ENCODE measurements at places on chromosomes 2 and 18.

DNA sequence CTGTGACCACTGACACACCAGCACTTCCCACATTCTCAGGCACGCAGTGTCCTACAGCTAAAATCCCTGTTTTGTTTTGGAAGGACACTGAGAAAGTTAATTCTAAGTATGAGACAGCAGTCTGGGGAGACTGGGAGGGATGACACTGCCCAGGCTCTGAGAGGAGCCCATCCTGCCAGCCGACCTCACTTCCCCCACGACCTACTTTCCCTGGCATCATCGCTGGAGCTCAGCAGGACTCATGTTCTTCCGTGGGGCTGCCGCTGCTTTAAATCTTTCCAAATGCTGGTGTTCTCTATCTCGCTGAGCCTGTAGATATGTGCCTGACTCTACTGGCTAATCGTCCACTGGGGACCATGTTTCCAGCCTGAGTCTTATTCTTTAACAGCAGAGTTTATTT is 68.8 kb upstream of the TMEM200C start:
- no peak for DNase-seq

GRCh38 chr2:191051177-191051576 is 37.2 kb upstream of the STAT1 start:
- no peak for DNase-seq

- DNase-seq: no peak
Observed at GRCh38 chr2:240628808-240629618, 3.7 kb downstream of the GPR35 start.

GRCh38 chr2:47002480-47003381 is 87.1 kb upstream of the MCFD2 start:
- no peak for DNase-seq

DNA sequence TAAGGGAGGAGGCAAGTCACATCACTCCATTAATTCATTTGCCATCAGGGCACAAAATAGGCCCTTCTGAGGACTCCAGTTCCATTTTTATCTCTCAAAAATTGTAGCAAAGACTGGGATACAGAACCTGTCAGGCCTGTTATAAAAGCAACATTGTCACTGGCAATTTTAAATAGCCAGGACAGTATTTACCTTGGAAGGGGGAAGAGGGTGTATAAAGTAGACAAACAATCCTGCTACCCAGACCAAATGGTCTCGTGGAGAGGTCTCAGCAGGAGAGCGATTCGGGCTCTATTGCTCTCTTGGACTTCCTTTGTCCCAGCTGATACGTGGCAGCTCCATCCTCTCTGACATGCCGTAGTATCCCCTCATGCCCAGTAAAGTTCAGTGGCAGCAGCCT is 740.3 kb upstream of the HS6ST1 start:
- no peak for DNase-seq

- no peak for DNase-seq
Observed at GRCh38 chr18:71678144-71678543, 866.0 kb downstream of the CBLN2 start.

GRCh38 chr2:20378891-20379519 is 28.4 kb upstream of the PUM2 start:
- DNase-seq: no peak

- DNase-seq: no peak
Observed at GRCh38 chr2:15226661-15227060, 334.5 kb downstream of the NBAS start.

DNA sequence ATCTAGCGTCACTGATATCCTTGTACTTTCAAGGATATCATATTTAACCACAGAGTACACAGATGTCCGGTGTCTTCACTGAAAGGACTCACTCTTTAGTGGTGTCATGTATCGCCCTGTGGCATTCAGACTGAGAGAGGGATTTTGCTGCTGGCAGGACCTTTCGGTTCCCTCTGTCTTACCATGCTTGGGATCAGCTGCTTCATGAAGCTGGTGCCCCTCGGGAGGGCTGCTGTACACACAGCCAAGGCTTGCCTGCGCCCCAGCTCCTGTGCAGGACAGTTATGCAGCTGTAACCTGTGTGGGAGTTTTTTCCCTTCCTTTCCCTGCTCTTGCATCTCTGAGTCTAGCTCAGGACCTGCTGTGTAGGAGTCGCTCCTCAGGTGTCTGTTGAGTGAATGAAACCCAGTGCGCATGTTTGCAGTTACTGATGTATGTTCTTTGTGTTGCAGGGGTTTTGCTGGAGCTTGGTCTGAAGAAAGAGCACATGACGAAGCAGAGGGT is 64.4 kb downstream of the GREB1 start:
- no peak for DNase-seq

- DNase-seq: no peak
Observed at GRCh38 chr2:234401426-234401825, 95.5 kb downstream of the ARL4C start.

DNA sequence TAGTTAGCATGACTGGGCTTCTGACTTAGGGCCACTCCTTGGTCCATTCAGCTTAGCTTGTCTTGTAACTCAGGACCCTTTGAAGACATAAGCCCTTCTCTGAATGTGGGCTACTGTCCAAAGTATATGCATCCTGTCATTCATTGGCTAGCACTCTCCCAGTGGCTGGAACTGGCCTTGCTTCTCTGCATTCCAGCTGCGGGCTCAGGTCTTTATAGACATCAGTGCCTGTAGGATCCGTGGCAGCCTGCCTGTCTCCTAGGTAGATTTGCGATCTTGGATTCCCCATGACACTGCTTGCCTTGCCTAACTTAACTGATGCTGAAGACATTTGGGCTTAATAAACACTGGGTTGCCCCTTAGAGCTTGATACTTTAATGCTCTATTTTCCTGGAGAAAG is 170.1 kb downstream of the DCC start:
- DNase-seq: no peak

DNA sequence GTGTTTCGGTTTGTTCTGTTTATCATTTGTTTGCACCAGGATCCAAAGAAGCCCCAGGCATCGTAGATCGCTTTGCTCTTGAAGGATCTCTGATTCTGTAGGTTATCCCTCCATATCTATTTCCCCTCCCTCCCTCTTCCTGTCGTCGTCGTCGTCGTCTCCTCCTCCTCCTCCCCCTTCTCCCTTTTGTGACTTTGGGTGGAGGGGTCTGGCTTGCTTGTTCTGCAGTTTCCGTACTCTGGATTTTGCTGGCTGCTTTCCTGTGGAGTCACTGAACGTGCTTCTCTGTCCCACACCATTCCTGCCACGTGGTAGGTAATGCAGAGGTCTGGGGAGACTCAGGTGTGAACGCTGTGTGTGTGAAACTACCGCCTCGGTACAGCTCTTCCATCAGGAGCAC is 225.0 kb downstream of the LDLRAD4 start:
- no peak for DNase-seq

GRCh38 chr2:162579986-162580385 is 236.1 kb downstream of the GCA start:
- DNase-seq: no peak

DNA sequence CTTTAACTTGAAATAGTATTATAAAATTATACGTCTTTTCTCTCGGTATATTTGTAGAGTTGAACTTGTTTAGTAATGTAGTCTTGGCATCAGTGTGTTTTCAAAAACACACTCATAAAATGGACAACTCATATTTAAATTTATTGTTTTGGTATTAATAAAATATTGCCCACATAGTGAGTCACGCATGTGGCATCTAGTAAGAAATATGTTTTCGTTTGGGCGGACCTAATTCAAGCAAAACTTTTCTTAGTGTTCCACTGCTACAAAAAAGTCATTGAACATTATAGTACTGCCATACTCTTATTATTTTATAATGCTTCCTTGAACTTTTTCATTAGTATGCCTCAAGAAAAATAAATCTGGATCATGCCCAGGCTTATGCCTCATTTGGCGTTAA is 31.1 kb upstream of the FAM237A start:
- DNase-seq: no peak

GRCh38 chr2:217301142-217301925 is 441.5 kb upstream of the TNP1 start:
- no peak for DNase-seq

GRCh38 chr2:145161656-145162055 is 641.7 kb upstream of the ZEB2 start:
- no peak for DNase-seq

- no peak for DNase-seq
Observed at GRCh38 chr2:67660871-67661270, 263.7 kb downstream of the ETAA1 start.

- DNase-seq: no peak
Observed at GRCh38 chr18:22734791-22735627, 198.1 kb upstream of the RBBP8 start.

DNA sequence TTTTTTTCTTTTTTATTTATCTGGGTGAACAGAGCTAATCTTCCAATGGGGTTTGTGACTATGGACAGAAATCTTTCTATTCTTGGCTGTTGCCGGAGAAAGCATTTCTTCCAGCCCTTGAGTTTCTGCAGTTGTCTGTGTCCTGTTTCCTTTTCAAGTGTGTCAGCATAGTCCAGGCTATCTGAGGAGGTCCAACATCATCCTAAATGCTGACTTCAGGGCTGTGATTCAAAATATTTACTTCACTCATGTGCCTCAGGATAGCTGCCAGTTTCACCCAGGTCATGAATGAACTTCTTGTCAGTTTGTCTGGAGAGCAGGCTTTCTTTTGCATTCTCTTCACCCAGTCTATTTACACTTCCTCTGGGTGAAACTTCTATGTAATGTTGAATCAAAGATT is 27.9 kb downstream of the ITGAV start:
- DNase-seq: no peak

DNA sequence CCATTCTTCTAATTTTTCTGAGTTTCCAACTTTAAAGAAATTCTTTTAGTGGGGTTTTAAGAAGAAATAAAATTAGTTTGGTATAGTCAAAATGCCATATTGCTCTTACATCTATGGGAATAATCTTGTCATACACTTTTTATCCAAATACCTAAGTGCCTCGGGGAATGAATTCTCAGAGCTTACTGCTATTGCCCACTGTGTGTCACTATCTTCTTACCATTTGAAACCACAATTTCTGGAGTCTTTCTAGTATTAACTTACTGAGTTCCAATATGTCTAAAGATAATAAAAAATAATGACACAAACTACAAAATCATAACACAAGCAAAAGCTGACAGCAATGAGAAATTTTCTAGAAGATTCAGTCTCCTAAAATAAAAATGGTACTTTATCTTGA is 23.7 kb upstream of the DNAH6 start:
- DNase-seq: no peak

GRCh38 chr2:88828397-88829137 is 137.1 kb downstream of the RPIA start:
- no peak for DNase-seq

DNA sequence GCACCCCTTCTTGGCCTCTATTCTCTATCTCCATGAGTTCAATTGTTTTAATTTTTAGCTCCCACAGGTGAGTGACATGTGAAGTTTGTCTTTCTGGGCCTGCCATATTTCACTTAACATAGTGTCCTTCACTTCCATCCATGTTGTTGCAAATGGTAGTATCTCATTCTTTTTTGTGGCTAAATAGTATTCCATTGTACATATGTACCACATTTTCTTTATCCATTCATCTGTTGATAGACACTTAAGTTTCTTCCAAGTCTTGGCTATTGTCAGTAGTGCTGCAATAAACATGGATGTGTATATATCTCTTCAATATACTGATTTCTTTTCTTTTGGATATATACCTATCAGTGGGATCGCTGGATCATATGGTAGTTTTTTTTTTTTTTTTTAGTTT is 9.0 kb downstream of the STRADB start:
- DNase-seq: no peak

- no peak for DNase-seq
Observed at GRCh38 chr2:226508683-226509082, 290.9 kb downstream of the IRS1 start.

GRCh38 chr18:22971038-22971437 is 37.9 kb downstream of the RBBP8 start:
- DNase-seq: no peak

- DNase-seq: no peak
Observed at GRCh38 chr2:86453836-86454235, 12.7 kb downstream of the KDM3A start.

- DNase-seq: no peak
Observed at GRCh38 chr2:10400978-10401951, 46.9 kb downstream of the ODC1 start.

- DNase-seq: no peak
Observed at GRCh38 chr18:25727281-25727985, 363.0 kb downstream of the SS18 start.

- DNase-seq: no peak
Observed at GRCh38 chr2:18483896-18484295, 76.6 kb downstream of the RDH14 start.

- DNase-seq: peak; percentile 22
Observed at GRCh38 chr2:109128616-109129355, at the start of gene SH3RF3. SH3RF3 (plus strand) TSS chr2:109129205.

GRCh38 chr2:241538838-241539615 is 19.5 kb upstream of the BOK start:
- no peak for DNase-seq

DNA sequence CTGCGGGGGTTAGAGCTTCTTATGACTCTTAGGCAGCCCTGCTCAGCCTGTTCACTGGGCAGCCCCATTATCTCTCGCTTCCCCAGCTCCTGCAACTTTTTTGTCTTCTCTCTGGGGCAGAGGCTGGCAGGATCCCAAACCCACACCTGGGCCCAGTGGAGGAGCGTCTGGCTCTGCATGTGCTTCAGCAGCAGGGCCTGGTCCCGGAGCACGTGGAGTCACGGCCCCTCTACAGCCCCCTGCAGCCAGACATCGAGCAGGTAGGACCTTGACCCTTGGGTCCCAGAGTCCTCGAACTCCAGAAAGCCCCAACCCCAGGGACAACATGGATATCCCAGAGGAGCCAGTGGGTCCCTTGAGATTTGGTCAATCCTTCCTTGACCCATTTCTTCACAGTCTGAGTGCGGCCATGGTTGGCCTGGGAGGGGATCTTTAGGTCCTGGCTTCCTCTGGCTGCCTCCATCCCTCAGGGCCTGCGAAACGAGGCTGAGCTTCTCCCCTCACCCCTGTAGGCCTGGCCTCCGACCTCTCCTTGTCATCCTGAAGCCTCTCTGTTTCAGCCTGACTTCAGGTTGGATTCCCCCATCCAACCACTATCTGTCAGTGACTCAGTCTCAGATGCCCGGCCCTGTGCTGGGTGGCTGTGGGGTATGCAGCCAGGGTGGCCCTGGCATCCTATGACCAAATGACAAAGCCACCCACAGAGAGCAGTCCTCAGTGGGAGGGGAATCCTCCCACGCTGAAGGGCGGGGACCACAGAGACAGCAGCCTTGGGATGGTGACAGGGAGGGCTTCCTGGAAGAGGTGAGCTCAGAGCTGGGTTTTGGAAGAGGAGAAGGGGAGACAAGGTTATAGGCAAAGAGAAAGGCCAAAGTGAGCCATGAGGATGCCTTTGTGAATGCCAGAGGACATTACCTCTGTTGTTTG is 214.2 kb downstream of the DYSF start:
- DNase-seq: no peak

- no peak for DNase-seq
Observed at GRCh38 chr18:59459369-59460071, 100.5 kb upstream of the LMAN1 start.

DNA sequence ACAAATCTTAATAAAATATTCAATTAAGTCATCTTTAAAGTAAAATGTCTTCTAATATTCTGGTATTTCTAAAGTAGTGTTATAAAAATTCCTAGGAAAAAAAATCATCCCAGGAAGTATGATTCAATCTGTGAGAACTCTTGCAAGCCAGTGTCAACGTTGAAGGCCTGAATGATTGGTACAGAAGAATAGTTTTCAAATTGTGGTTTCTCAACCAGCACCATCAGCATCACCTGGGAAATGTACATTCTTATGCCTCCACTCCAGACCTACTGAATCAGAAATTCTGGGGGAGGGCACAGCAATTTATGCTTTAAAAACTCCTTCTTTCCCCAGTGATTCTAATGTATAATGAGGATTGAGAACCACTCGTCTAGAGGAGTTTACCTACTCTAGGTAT is 62.3 kb upstream of the C2orf15 start:
- no peak for DNase-seq

- DNase-seq: no peak
Observed at GRCh38 chr2:196591621-196592022, 47.9 kb upstream of the CCDC150 start.
